ENCODE measurements at places on chromosomes 2 and 18.

DNA sequence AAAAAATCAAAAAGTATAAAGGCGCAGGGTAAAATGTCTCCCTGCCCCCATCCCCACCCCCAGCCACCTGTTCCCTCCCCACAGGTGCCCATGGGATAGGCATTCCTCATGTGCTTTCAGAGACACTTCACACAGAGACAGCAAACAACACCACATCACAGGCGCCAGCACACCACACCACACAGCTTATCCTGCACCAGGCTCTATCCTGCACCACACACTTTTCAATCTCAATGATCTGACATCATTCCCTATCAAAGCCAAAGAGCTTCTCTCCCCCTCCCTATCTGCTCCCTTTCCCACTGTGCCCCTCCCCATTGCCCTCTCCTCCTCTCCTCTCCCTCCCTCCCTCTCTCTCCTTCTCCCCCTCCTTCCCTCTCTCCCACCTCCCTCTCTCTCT, 15.5 kb downstream of the FAM178B start:
- peaks cover 39% of the 10 kb centered on the region for H3K4me1 ChIP-seq
- no peak overlapping the region for H3K27ac ChIP-seq
- no peak overlapping the region for H3K4me3 ChIP-seq
- DNase-seq: no peak

- peaks cover 40% of the 10 kb centered on the region for H3K4me1 ChIP-seq
- no peak overlapping the region for H3K4me3 ChIP-seq
- H3K36me3 ChIP-seq: no peaks in the 10 kb centered on the region
- no peak overlapping the region for H3K27ac ChIP-seq
- DNase-seq: no peak
These were observed 19.7 kb downstream of the CLUL1 start for GRCh38 chr18:616380-616995.

- H3K27me3 ChIP-seq: no peaks in the 10 kb centered on the region
- H3K4me1 ChIP-seq: peaks cover 11% of the 10 kb centered on the region
- no peak overlapping the region for H3K4me3 ChIP-seq
- H3K36me3 ChIP-seq: no peaks in the 10 kb centered on the region
These were observed 496.9 kb upstream of the VRK2 start for GRCh38 chr2:57549642-57550102.

GRCh38 chr2:160371251-160372009, 122.2 kb downstream of the RBMS1 start:
- H3K36me3 ChIP-seq: peaks cover 6% of the 10 kb centered on the region
- H3K4me3 ChIP-seq: no peak overlapping the region
- H3K4me1 ChIP-seq: peaks cover 79% of the 10 kb centered on the region
- peaks cover 3% of the 10 kb centered on the region for H3K27me3 ChIP-seq

- peak within 1 kb of the TSS; percentile 100 for H3K27ac ChIP-seq
- peaks cover 25% of the 10 kb centered on the region for H3K4me1 ChIP-seq
- no peaks in the 10 kb centered on the region for H3K36me3 ChIP-seq
- peak; percentile 82 for DNase-seq
- peaks cover 18% of the 10 kb centered on the region for H3K27me3 ChIP-seq
These were observed at the start of gene RNU2-63P for GRCh38 chr2:88016086-88016959. TSS of gene RNU2-63P (minus strand) at chr2:88016547.

DNA sequence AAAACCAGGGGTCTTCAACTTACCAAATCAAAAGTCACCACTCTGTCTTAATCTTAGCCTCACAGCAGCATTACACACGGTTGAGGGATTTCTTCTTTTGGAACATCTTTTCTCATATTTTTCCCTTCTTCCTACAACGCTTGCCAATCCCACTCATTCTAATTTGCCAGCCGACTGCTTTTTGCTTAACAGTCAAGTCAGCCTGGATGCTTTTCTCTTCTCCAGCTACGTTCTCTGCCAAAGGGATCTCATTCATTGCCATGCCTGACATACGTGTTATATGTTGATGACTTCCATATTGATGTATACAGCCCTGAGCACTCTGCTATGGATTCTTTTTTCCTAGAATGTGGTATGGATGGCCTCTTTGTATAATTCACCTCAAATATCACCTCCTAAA, 37.3 kb downstream of the CDH19 start:
- DNase-seq: no peak
- H3K4me3 ChIP-seq: no peak overlapping the region
- H3K4me1 ChIP-seq: no peaks in the 10 kb centered on the region
- H3K27ac ChIP-seq: no peak overlapping the region
- peaks cover 4% of the 10 kb centered on the region for H3K27me3 ChIP-seq

DNA sequence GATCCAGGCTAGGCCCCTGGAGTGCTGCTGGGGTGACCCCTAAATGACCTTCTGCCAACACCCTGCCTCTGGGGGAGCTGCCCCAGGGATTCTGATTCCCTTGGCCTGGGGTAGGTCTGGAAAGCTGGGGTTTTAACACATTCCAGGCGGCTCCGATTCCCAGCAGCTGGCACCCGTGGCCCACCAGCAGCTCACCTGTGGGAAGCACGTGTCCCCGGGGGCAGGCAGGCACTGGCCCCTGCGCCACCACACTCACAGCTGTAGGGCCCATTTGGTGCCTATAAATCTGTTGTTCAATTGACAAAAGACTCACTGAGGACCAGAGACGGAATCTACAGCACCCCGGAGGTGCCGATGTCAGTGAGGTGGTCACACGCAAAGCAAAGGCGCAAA, 4.1 kb upstream of the KLHL30 start:
- H3K4me3 ChIP-seq: no peak overlapping the region
- H3K27me3 ChIP-seq: peaks cover 4% of the 10 kb centered on the region
- H3K4me1 ChIP-seq: peaks cover 34% of the 10 kb centered on the region

DNA sequence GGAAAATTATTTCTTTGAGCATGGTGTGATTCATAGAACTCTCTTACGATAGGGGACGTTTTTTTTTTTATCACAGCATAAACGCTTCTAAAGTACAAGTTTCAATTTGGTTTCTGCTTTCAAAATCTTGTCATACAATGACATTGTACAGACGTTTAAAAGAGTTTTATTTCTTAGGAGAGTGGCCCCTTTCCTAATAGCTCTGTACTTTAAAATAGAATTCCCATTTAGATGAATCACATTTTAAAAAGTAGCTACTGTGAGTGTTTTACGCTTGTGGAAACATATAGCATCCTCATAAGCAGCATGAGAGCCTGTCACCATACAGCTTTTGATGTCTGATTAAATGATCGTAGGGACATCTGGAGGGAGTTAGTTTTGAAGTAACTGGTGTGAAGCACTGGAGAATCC, 510.9 kb downstream of the PARD3B start:
- no peak overlapping the region for H3K4me3 ChIP-seq
- DNase-seq: no peak
- peaks cover 16% of the 10 kb centered on the region for H3K36me3 ChIP-seq
- peaks cover 11% of the 10 kb centered on the region for H3K4me1 ChIP-seq
- H3K27ac ChIP-seq: no peak overlapping the region
- H3K27me3 ChIP-seq: no peaks in the 10 kb centered on the region

- peaks cover 3% of the 10 kb centered on the region for H3K27me3 ChIP-seq
- no peak overlapping the region for H3K4me3 ChIP-seq
- no peak for DNase-seq
- no peaks in the 10 kb centered on the region for H3K4me1 ChIP-seq
These were observed 127.5 kb downstream of the SPAG16 start for GRCh38 chr2:213411582-213412289.

- no peaks in the 10 kb centered on the region for H3K4me1 ChIP-seq
- H3K27me3 ChIP-seq: no peaks in the 10 kb centered on the region
- DNase-seq: no peak
- peaks cover 6% of the 10 kb centered on the region for H3K36me3 ChIP-seq
These were observed 263.2 kb downstream of the EXOC6B start for GRCh38 chr2:72562451-72563153.

DNA sequence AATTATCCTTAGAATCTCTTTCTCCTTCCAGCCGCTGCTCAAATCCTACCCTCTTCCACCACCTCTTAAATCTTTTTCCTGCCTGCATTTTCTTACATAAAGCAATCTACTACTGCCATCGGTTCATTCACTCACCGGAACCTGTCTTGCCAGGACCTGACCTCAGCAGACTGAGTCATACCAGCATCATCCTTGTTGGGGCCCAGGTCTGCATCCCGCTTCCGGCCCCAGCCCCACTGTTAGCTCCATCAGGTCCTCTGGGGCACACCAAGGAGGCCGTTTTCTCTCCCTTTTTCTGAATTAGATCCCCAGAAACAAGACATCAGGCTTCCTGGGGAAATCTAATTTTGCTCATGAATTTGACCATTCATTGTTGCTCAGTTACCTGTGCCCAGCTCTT, 42.7 kb upstream of the TGFA start:
- H3K27ac ChIP-seq: peak overlapping the region; percentile 83
- no peak overlapping the region for H3K4me3 ChIP-seq
- peaks cover 16% of the 10 kb centered on the region for H3K4me1 ChIP-seq
- no peak for DNase-seq
- H3K27me3 ChIP-seq: peaks cover 3% of the 10 kb centered on the region

GRCh38 chr2:153291718-153292117, 186.8 kb downstream of the RPRM start:
- DNase-seq: no peak
- H3K4me3 ChIP-seq: no peak overlapping the region
- H3K27ac ChIP-seq: no peak overlapping the region
- peaks cover 17% of the 10 kb centered on the region for H3K4me1 ChIP-seq
- H3K36me3 ChIP-seq: no peaks in the 10 kb centered on the region

- no peak for DNase-seq
- H3K4me1 ChIP-seq: no peaks in the 10 kb centered on the region
- no peak overlapping the region for H3K27ac ChIP-seq
- H3K27me3 ChIP-seq: peaks cover 3% of the 10 kb centered on the region
- no peaks in the 10 kb centered on the region for H3K36me3 ChIP-seq
- H3K4me3 ChIP-seq: no peak overlapping the region
These were observed 151.6 kb upstream of the LRATD1 start for GRCh38 chr2:14480906-14481305.

DNA sequence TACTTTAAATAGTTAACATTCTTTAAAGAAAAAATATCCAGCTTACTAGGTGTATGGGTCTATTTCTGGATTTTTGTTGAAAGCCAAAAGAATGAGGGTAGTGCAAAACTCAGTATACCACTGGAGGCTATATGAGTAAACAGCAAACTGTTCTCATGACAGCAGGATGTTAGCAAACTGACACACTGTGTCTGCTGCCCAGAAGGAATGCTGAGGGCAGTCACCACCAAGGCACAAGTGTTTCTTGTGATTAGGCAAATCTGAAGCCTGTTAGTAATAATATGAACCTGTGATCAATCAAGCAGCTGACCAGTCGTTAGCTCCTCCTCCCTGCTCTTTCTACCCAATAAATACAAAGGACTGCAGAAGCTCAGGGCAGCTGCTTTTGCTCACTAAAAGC, 50.5 kb upstream of the SULT1C3 start:
- no peaks in the 10 kb centered on the region for H3K36me3 ChIP-seq
- no peak overlapping the region for H3K4me3 ChIP-seq
- no peaks in the 10 kb centered on the region for H3K27me3 ChIP-seq
- H3K4me1 ChIP-seq: peaks cover 17% of the 10 kb centered on the region

- no peak overlapping the region for H3K27ac ChIP-seq
- no peak overlapping the region for H3K4me3 ChIP-seq
- peaks cover 15% of the 10 kb centered on the region for H3K4me1 ChIP-seq
- H3K36me3 ChIP-seq: peaks cover 16% of the 10 kb centered on the region
- no peak for DNase-seq
These were observed 70.4 kb downstream of the ALPK2 start for GRCh38 chr18:58558471-58558870.

- no peaks in the 10 kb centered on the region for H3K4me1 ChIP-seq
- no peak overlapping the region for H3K27ac ChIP-seq
- peaks cover 11% of the 10 kb centered on the region for H3K27me3 ChIP-seq
- H3K36me3 ChIP-seq: no peaks in the 10 kb centered on the region
These were observed 353.1 kb downstream of the EIPR1 start for GRCh38 chr2:3024401-3024935.

GRCh38 chr18:75530566-75531211, 103.2 kb upstream of the SMIM21 start:
- H3K4me3 ChIP-seq: no peak overlapping the region
- no peak overlapping the region for H3K27ac ChIP-seq
- H3K27me3 ChIP-seq: no peaks in the 10 kb centered on the region
- no peak for DNase-seq

DNA sequence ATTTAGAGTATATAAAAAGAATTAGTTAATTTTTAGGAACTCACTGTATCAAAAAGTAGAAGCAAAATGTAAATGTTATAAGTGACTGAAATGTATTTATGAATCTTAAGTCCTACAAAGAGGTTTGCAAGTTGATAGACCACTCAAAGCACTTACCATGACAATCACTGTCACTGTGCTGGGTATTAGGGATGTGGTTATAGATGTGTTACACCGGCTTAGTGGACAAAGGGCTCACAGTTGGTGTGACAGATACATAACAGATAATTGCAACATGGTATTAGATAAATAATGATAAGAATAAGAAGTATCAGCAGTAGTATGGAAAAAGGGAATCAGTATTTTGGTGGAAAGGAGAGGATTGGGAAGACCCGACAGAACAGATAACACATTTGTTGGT, 21.6 kb downstream of the AGFG1 start:
- no peak overlapping the region for H3K4me3 ChIP-seq
- H3K27me3 ChIP-seq: no peaks in the 10 kb centered on the region
- H3K4me1 ChIP-seq: no peaks in the 10 kb centered on the region
- peak overlapping the region; percentile 73 for H3K27ac ChIP-seq
- H3K36me3 ChIP-seq: peaks cover 21% of the 10 kb centered on the region

DNA sequence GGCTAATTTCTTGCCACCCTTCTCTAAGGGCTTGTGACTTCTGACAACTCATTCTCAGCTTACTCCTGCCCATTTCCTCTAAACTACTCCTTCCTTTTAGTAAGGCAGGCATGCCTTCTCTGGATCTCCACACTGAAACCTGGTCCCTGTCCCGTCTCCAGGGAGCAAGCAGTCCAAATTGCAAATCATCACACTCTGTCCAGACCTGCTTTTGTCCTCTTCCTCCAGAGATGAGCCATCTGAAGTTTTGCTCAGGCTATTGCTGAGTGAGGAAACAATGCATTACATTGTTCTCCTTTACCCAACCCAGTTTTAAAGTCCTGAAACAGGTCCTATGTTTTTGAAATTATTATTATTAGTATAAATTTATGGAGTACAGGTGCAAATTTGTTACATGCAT, 57.3 kb downstream of the ARHGAP25 start:
- peaks cover 5% of the 10 kb centered on the region for H3K4me1 ChIP-seq
- H3K27me3 ChIP-seq: peaks cover 14% of the 10 kb centered on the region
- no peak for DNase-seq
- no peaks in the 10 kb centered on the region for H3K36me3 ChIP-seq
- no peak overlapping the region for H3K4me3 ChIP-seq
- H3K27ac ChIP-seq: no peak overlapping the region

GRCh38 chr2:20925265-20925889, 102.5 kb upstream of the LDAH start:
- no peak overlapping the region for H3K27ac ChIP-seq
- peaks cover 8% of the 10 kb centered on the region for H3K4me1 ChIP-seq
- peaks cover 30% of the 10 kb centered on the region for H3K27me3 ChIP-seq
- H3K36me3 ChIP-seq: no peaks in the 10 kb centered on the region

GRCh38 chr2:109482361-109482861, 131.4 kb downstream of the SEPTIN10 start:
- peak overlapping the region; percentile 56 for H3K4me3 ChIP-seq
- H3K36me3 ChIP-seq: no peaks in the 10 kb centered on the region
- H3K27me3 ChIP-seq: peaks cover 8% of the 10 kb centered on the region
- peak; percentile 36 for DNase-seq

- no peaks in the 10 kb centered on the region for H3K36me3 ChIP-seq
- H3K4me3 ChIP-seq: no peak overlapping the region
- H3K27ac ChIP-seq: no peak overlapping the region
- DNase-seq: no peak
- peaks cover 9% of the 10 kb centered on the region for H3K27me3 ChIP-seq
These were observed 26.6 kb upstream of the PAIP2B start for GRCh38 chr2:71253476-71253875.
